ENCODE measurements at places on chromosomes 13 and 19.

DNA sequence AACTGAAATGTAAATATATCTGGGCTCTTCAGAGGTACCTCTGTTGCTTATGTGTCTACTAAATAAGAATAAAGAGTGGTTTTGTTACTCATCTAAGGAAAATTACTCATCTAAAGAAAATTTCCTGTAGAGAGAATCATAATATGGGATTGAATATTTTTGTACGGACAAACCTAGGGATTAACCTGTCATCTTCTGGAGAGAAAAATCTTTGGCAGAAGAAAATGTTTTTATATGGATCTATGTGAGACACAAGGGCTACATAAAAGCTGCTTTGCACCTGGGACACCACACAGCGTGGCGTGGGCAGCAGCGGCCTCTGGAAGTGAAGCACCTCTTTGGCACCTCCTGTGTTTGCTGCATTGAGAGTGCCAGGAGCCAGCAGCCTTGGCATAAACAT is 242.9 kb upstream of the DACH1 start:
- DNase-seq = no peak

DNA sequence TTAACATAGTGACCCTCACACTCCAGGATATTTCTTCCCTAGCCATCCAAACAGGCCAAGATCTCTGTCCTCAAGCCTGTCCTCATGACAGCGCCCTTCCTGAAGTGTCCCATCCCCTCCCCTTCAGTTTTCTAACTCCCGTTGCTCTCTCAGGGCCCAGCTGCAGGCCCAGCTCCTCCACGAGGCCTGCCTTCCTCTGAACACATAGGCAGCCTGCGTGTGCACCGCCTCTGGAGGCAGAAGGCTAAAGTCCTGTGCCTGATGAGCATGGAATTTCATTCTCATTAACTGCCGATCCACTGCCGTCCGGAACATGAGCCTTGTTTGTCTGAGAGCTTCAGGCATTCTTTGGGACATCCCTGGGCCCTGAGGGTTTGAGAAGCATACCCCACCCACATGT is 306.4 kb downstream of the DCLK1 start:
- DNase-seq = no peak

GRCh38 chr13:73754727-73755292 is 379.4 kb downstream of the KLF12 start:
- DNase-seq = peak; percentile 20

DNA sequence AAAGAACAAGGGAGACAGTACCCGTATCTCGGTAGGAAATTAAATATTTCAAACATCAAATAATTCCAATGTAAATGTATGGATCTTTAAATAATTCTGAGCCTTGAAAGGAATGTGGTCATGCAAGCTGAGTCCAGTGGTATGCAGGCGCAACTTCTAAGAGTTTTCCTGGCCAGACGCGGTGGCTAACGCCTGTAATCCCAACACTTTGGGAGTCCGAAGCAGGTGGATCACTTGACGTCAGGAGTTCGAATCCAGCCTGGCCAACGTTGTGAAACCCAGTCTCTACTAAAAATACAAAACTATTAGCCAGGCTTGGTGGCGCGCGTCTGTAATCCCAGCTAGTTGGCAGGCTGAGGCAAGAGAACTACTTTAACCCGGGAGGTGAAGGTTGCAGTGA is 1.1 kb upstream of the ZNF845 start:
- no peak for DNase-seq

DNA sequence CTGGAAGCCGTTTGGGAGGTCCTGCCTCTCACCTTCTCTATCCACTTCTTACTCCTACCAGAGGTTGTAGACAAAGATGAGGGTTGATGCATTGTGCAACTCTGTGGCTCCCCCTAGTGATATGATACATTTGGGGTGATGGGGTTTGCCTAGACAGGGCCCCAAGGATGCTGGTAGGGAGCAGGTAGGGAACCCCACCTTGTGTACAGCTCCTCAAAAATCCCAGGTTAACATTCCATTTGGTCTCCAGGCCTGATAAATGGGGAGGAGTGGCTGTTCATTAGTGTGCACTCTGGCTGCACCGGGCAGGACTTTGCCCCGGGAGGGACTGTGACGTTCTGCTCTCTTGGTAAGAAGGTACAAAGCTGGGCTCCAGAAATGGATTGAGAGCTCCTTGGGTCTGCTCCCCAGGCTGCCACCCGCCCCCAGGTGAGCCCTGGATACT is 19.2 kb downstream of the SIGLEC8 start:
- DNase-seq = no peak

DNA sequence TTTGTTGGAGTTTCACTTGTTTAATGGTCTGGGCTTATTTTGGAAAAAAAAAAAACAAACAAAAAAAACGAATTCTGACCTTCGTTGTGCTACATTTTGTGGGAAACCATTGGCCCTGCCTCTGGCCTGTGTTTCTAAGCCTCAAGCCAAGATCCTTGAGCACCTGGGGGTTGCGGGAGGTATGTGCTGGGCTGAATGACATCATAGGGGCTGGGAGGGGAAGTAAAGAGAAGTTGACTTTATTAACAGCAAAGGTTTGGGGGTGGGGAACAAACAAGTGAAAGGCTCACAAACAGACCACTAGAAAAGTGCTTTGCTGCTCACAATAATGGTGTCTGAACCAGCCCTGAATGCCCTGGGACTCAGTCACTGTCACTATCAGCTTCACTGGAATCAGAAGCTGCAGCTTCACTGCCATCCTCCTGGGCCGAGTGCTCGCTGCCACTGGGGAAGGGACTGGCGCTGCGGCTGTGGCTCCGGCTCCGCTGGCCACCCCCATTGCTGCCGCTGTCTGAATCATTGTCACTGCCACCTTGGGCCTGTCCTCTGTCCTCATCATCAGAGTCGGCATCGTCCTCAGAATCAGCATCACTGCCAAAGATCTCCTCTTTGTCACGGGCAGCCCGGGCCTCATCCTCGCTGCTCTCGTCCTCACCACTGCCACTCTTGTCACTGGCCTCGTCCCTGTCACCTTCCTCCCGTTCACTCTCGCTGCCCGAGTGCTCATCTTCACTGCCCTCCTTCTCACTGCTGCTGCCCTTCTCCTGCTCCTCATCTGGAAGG is 5.1 kb downstream of the PAF1 start:
- no peak for DNase-seq

DNA sequence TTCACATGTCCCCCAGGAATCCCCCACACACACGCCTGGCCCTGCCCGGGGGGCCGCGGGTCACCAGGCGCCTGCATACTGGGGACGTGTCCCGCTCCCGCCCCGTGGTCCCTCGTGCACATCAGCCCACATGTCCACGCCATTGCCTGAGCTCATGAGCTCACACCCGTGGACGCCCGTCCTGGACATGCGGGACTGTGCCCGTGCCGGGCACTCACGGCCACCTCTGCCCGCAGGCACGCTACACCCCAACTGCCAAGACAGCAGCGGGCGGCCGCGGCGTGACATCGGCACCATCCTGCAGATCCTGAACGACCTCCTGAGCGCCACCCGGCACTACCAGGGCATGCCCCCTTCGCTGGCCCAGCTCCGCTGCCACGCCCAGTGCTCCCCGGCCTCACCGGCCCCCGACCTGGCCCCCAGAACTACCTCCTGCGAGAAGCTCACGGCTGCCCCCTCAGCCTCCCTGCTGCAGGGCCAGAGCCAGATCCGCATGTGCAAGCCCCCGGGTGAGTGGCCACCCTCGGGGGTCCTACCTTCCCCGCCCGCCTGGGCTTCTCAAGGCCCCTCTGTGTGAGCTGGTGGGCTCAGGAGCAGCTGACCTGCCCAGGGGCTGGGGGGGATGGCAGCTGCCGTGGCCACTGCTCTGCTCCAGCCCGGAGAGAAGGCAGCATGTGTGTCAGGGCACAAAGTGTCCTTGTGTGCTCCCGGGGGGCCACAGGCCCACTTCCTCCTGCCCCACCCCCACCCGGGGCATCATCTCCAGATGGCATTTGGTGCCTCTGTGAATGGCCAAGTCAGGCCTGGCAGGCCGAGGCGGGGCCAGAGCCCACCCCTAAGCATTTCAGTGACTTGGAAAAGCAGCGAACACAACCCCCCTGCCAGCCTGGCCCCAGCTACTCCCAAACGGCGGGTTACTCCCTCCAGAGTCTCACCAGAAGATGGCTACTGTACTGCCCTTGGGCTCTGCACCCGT is 7.1 kb downstream of the MIDN start:
- no peak for DNase-seq

GRCh38 chr13:94280349-94280748 is 199.1 kb downstream of the DCT start:
- DNase-seq = no peak

GRCh38 chr19:13190781-13191540 is 40.8 kb downstream of the IER2 start:
- no peak for DNase-seq

DNA sequence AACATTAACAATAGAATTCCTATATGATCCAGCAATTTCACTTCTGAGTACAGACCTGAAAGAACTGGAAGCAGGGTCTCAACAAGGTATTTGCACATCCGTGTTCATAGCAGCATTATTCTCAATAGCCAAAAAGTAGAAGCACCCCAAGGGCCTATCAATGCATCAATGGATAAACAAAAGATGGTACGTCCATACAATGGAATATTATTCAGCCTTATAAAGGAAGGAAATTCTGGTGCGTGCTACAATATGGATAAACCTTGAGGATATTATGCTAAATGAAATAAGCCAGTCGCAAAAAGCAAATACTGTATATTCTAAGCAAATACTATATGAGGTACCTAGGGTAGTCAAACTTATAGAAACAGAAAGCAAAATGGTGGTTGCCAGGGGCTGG is 30.8 kb upstream of the CEBPA start:
- DNase-seq = no peak
